ENCODE measurements at places on chromosomes 11 and 22.
A peak's percentile ranks its signal among the peaks of the same experiment; 100 is the strongest.

- DNase-seq: peak; percentile 78
Measured at GRCh38 chr11:126079621-126080124, 17.0 kb upstream of the CDON start.

DNA sequence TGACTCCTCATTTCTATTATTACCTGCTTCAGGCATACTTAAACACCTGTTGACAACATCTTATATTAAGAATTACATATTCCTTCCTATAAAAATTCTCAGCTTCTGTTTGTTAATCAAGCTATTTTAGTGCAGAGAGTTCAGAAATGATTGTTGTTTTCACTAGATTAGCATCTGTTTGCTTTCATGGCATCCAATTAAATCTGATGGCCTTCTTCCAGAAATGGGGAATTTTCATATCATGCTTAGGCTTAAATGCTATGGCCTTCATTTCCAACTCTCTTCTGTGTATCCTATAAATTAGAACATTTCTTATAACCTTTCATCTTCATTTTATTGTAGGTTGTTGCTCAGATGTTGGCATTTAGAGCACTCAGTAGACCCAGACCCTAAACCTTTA lies 180.0 kb downstream of the WNT11 start:
- DNase-seq: no peak

GRCh38 chr11:127521413-127521812 lies 520.8 kb upstream of the KIRREL3 start:
- no peak for DNase-seq

GRCh38 chr11:113664069-113664980 lies 41.8 kb downstream of the TMPRSS5 start:
- no peak for DNase-seq

DNA sequence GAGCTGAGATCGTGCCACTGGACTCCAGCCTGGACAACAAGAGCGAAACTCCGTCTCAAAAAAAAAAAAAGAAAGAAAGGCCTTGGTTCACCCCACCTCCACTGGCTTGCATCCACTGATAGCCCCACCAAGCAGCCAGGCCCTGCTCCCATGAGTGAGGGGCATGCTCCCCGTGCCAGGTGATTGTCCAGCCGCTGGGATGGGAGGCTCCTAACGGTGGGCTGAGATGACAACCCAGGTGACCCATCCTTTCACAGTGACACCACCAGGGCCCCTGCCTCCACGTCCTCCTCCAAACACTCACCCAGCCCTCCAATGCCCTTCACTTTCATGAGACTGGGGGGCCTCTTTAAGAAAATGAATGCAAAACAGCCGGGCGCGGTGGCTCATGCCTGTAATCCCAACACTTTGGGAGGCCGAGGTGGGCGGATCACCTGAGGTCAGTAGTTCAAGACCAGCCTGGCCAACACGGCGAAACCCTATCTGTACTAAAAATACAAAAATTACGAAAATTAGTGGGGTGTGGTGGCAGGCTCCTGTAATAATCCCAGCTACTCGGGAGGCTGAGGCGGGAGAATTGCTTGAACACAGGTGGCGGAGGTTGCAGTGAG lies 8.6 kb upstream of the DERL3 start:
- DNase-seq: no peak

GRCh38 chr11:43998308-43998707 lies 49.5 kb upstream of the ACCSL start:
- no peak for DNase-seq

Data from H9 (cell line).